ENCODE measurements at places on chromosomes 4 and X.

DNA sequence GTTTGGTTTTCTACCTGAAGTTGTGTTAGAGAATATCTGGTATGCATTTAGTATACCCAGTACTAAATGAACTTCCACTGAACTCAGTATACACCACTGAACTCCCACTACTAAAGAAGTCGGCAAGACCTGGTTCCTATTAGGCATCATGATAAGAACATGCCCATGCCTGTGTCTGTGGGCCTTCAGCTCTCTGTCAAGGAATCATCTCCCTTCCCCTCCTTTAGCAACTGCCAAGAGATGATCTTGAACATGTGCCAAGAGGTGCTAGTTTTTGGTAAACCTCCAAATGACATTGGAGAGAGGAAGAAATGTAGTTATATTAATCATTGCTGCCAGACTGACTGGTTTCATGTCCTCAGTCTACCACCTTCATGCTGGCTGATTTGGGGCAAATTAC is 113.2 kb downstream of the ATP10D start:
- no peak for DNase-seq

GRCh38 chr4:78796526-78796925 is 20.4 kb downstream of the BMP2K start:
- no peak for DNase-seq

DNA sequence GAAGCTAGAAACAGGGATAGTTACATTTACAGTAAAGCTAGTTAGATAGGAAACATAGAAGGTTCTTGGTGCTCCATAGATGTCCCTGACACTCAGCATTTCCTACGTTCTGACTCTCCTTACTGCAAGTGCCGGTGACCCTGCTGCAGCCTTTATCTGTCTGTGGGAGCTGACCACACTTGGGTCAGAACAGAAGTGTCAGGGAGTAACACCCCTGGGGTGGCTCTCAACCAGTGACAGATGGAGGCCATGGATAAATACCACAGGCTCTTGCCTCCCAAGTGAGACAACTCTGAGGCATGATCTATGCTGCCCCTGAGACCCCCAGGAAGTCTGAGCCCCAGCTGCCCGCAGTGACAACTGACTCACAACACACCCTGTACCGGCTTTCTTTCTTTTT is 69.8 kb downstream of the ANXA3 start:
- DNase-seq, result no peak

GRCh38 chrX:70508296-70508911 is 63.8 kb downstream of the DLG3 start:
- no peak for DNase-seq

DNA sequence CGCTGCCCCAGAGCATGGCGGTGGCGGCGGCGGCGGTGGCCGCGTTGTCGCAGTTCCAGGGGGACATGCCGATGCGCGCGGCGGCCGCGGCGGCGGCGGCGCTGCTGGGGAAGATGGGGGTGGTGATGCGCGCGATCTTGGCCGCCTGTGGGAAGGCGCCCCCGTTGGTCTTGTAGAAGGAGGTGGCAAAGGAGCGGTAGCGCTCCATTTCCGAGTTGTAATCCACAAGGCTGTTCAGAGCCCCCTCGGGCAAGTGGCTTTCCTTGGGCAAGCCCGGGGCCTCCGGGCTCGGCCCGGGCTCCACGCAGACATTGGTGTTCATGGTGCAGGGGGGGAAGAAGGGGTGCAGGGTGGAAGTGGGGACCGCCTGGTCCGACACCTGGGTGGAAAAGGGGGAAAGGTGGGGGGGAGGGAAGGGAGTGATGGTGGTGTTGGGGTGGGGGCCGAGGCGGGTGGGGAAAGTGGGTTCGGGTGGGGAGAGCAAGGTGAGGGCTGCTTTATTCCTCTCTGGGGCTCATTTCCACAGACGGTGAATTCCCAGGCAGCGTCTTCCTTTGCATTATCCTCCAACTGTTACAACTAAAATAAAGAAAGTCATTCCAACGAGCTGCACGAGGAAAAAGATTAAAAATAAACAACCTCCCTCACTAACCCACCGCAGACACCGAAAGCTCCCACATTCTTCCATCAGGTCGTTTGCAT is 3.1 kb downstream of the CXXC4 start:
- no peak for DNase-seq

GRCh38 chr4:3123181-3123671 is 48.7 kb downstream of the HTT start:
- DNase-seq, result no peak

DNA sequence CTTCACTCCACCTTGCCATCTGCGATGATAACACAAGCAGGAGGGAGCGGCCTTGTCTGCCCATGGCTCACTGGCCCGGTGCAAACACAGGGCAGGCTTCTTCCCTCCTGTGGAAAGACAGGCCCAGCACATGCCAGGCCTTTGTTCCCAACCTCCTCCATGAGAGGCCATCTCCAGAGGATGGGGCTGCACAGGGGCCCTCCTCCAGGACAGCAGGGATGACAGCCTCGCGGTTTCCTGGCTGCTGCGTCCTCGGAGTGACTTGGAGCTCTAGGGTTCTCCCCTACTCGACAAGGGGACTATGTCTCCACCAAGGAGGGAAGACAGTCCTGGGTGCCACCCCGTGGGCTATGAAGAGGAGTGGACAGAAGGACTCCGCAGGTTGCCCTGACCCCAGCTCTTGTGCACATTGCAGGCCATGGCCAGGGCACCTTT is 21.8 kb downstream of the RNF212 start:
- no peak for DNase-seq

DNA sequence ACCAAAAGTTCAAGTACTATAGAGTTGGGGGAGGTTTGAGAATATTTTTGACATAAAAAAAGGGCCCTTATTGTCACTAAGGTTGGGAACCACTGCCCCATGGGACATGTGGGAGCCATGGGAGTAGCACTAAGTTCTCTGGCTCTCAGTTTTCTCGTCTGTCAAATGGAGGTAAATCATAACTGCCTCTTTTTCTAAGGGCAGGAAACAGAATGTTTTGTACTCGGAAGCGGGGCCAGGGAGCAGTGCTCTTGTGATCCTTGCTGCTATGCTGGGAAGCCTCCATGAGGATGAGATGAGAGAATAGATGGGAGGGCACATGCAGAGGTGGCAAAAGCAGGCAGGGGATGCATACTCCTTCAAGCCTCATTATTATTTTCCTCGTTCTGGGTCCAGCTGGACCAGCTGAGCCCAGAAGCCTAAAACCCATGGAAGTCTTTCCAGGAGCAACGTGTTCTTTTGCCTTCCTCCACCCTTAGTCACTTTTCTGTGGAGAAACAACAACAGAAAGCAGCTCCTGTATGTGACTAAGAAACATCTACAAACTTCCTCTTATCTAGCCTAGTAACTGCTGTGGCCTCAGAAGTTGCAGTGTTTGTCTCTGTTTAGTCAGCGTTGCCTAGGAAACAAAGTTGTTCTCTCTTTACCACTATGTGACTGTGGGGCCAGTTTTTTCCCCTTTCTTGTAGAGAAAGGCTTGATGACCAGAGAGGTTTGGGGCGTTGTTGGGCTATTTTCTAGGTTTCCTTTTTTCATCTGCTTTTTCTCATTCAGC is 64.8 kb downstream of the TSC22D3 start:
- peak; percentile 80 for DNase-seq

DNA sequence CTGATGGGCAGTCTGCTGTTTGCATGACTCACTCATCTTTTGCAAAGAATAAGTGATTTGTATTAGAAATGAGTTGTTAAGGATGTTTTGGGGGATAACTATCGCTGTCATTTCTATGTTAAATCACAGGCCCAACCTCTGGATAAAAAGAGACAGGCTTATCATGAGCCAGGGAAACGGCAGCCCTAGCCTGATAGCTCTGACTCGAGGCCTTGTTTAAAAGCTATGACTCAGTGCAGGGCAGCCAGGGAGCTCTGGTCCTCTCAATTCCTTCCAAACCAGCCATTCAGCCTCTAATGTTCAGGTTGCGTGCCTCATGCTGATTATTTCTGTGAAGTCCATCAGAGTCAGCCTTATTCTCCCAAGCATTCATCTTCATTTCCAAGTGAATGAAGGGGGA is 305.9 kb upstream of the HAND2 start:
- DNase-seq, result no peak

- no peak for DNase-seq
Observed at GRCh38 chr4:116705466-116705865, 379.9 kb downstream of the TRAM1L1 start.

DNA sequence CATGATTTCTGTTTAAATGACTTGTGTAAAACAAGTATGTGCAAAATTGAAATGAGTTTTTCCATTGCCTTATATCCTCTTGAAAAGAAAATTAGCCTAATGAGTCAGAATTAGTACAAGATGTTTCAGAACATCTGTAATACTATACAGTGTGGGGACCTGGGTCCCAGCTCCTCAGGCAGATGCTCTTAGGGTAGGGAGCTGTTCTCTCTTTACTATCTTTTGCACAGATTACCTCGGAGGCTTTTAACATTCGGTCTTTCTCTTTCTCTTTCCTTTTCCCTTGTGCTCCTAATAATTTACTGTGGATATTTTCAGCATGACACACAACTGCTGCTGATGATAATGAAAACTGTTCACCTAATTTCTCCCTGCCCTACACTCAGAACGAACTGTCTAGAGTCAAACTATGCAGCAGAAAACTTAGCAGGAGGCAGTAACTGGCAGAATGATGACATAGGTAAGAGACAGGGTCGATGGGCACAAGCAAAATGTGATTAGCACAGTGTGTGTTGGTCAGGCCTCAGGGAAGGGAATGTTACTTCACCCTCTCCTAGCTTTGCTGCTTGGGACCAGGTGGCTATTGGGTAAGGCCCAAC is 455.3 kb downstream of the PDHA2 start:
- no peak for DNase-seq

DNA sequence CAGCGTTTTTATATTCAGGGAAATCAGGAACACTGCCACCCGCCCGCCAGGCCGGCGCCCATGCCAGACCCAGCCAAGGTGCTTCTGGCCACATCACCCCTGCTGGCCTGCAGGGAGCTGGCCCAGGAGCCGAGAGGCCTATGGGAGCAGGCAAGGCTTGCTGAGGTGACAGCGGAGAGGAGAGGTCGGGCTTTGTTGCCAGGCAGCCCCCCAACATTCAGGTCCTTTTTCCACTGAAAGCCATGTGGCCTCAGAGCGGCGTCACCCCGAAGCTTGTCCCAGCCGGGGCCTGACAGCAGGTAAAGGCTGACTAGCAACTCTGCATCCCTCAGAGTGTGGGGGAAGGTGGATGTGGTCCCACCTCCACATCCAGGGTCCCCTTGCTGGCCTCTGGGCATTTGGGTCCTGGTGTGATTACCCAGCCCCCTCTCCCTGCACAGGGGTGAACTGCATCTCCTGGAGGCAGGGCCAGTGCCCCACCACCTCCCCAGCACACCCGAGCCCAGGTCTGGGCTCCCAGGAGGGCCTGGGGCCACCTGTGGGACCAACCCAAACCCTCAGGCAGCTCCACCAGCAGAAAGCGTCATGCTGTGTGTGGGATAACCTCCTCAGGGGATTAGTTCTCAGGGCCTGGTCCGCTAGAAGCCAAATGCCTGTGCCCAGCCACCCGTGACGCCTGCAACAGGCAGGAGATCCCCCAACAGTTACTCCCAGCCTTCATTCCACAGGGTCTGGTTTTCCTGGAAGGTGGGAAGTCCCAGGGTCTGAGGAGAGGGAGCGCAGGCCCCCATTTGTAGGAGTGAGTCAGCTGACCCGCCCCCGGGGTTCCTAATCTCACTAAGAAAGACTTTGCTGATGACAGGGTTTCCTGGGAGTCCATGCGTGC is at the start of gene PDE6B:
TSS of gene PDE6B (plus strand) at position 869 of the 886 bp plus-strand sequence. CDS start 54 bp downstream, outside the sequence.
- peak; percentile 51 for DNase-seq

DNA sequence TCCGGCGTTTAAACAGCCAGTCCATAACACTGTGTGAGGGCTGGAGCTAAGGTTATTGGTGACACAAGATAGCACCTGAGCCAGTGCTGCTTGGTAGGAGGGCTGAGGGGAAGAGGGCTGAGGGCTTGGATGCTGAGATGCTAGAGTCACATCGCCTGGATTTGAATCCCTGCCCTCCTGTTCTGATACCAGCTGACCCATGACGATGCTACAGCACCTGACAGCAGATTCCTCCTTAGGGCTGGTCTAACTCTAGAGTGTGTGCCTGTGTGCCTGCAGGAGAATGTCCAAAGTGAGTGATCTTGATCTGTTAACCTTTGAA is 102.5 kb downstream of the PTTG2 start:
- no peak for DNase-seq

DNA sequence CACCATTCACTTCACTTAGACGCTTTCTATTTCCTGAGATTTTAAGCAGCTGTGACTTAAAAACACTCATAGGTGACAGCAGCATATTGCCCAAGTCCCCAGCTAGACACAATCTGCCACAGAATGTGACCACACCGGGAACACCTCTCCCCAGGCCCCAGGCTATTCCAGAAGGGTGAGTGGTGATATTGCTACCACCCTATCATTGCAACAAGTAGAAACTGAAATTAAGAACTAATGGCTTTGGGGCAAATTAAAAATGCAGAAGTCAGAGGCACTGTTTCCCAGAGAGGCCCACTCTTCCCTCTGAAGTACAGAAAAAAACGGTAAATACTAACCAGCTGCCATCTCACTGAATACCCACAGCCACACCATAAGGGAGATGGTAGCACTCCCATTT is 35.0 kb downstream of the QDPR start:
- DNase-seq, result no peak

GRCh38 chr4:48792348-48793006 is 12.4 kb upstream of the FRYL start:
- DNase-seq, result no peak

DNA sequence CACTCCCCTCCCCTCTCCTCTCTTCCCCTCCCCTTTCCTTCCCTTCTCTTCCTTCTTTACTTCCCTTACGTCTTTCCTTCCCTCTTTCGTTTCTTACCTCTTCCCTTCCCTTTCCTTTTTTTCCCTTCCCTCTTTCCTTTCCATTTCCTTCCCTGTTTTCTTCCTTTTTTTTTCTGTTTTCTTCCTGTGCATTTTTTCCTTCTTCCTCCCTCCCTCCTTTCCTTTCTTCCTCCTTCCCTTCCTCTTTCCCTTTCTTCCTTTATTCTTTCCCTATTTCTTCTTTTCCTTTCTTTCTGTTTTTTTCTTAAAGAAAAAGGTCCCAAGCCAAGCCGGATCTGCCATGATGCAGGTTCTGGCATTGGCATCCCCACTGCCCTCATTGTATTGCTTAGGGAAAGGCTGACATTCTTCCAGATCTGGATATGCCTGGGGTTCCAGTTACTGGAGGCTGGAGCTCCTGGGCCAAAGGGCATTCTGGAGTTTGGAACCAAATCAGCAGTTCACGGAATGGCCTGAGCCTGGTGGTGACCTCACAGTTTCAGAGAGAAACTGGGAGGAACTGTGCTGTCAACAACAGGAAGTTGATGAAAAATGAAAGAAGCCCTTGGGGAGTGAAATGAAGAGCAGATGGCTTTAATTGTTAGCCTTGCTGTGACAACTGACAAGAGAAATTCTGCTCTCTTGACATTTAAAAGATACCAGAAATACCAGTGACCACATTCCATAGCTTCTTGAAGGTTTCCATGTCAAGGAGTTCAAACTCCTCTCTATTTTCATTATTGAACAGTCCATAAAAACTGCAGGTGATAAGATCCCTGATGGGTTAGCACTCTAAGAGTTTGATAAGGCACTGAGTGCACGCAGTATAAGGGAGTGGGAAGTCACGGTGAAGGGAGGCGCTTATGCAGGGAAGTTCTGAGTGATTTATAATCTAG is 622.1 kb downstream of the SPRY1 start:
- no peak for DNase-seq

GRCh38 chr4:25223802-25224375 is 9.9 kb upstream of the PI4K2B start:
- DNase-seq, result no peak

- DNase-seq, result no peak
Observed at GRCh38 chrX:119887721-119888425, 7.8 kb upstream of the AKAP14 start.

Data from epithelial cell of proximal tubule (primary cell).